Aorta (tissue), 5 donors: ENCODE measurements at places on chromosomes 4 and X. TPM values are rescaled to one million over a fixed set of nuclear protein-coding genes. Genes with fewer than 3 reads are reported as not detected.
A peak's percentile ranks its signal among the peaks of the same experiment; 100 is the strongest.

DNA sequence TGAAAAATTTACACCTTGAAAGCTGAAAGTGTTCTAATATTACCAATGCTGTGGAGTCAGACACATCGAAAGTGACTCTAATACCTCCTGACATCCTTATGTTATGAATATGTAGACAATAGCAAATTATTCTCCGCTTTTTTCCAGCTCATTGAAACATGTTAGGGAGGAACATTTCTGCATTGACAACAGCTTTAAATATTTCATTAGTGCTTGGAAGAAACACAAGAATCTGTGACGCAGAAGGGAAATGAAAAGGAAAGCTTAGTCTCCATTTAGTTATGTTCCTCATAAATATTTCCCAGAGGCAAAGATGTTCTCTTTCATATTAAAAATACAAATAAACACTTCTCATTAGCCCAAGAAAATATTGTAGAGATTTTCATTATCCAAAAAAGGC lies 55.8 kb upstream of the CD99 start:
- H3K27me3 ChIP-seq, result no peaks in the 10 kb centered on the region
- no peak overlapping the region for H3K27ac ChIP-seq
- H3K4me1 ChIP-seq, result no peaks in the 10 kb centered on the region
- no peak for DNase-seq
- H3K36me3 ChIP-seq, result peaks cover 2% of the 10 kb centered on the region
- no peak overlapping the region for H3K4me3 ChIP-seq

Gene ADH1A
- 2.7 TPM for total RNA-seq

DNA sequence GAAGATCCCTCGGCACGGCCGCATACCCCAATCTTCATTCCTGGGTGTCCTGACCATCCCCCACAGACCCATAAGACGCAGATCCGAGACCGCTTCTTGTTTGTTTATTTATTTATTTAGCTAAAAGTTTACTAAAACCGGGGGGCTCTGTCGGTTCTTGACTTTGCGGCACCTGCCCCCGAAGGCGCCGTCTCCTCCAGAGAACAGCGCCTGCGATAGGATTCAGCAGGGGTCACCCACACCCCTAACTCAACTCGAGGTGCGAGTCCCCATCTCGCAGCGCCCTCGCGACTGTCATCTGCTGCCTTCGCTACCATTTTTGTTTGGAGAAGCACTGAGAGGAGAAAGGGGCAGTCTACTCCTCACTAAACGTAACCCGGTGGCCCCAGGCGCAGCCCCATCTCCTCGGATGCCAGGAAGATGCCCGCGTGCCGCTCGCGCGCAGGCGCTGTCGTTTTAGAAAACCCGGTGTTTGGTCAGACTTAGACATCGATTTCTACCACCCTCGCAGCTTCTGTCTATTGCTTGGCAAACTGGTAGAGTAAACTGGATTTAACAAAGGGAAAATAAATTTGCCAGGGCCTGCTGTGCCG lies 18.9 kb upstream of the GPR101 start:
- peak overlapping the region; percentile 33 for H3K4me3 ChIP-seq
- no peaks in the 10 kb centered on the region for H3K27me3 ChIP-seq
- H3K27ac ChIP-seq, result no peak overlapping the region
- DNase-seq, result no peak

DNA sequence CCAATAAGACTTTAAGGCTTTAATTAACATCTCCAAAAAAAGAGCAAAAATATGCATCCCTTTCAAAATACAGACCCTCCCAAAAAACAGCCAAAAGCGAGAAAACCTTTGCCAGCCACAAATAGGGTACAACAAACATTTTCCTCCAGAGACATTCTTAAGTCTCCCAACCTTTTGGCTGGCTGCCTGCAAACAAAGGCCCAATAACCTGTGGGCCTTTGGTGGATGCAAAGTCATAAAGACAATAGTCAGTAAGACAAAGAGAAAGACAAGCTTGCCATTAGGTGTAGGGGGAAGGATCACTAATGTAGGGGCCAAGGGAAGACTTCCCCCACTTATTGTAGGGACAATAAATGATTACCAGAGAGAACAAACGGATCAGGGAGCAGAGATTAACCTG lies 215.5 kb upstream of the ZFP42 start:
- H3K36me3 ChIP-seq, result no peaks in the 10 kb centered on the region
- no peak for DNase-seq
- no peaks in the 10 kb centered on the region for H3K27me3 ChIP-seq
- no peak overlapping the region for H3K4me3 ChIP-seq
- no peak overlapping the region for H3K27ac ChIP-seq

- H3K36me3 ChIP-seq, result no peaks in the 10 kb centered on the region
- no peak for DNase-seq
- no peaks in the 10 kb centered on the region for H3K4me1 ChIP-seq
- no peak overlapping the region for H3K27ac ChIP-seq
- H3K27me3 ChIP-seq, result no peaks in the 10 kb centered on the region
These were observed 528.7 kb downstream of the TMA16 start for GRCh38 chr4:164023214-164023613.

GRCh38 chrX:153922932-153923857 lies 2.9 kb downstream of the ARHGAP4 start:
- no peaks in the 10 kb centered on the region for H3K4me1 ChIP-seq
- peak; percentile 93 for DNase-seq
- H3K36me3 ChIP-seq, result no peaks in the 10 kb centered on the region
- no peaks in the 10 kb centered on the region for H3K27me3 ChIP-seq

GRCh38 chr4:87209696-87210095 lies 10.7 kb downstream of the KLHL8 start:
- no peaks in the 10 kb centered on the region for H3K4me1 ChIP-seq
- H3K36me3 ChIP-seq, result no peaks in the 10 kb centered on the region
- no peaks in the 10 kb centered on the region for H3K27me3 ChIP-seq
- DNase-seq, result peak; percentile 80

- no peaks in the 10 kb centered on the region for H3K36me3 ChIP-seq
- no peak overlapping the region for H3K27ac ChIP-seq
- DNase-seq, result no peak
- H3K4me1 ChIP-seq, result no peaks in the 10 kb centered on the region
- no peak overlapping the region for H3K4me3 ChIP-seq
- no peaks in the 10 kb centered on the region for H3K27me3 ChIP-seq
These were observed 50.4 kb downstream of the C4orf50 start for GRCh38 chr4:5967783-5968182.

GRCh38 chr4:99144070-99144469 lies at the start of gene ADH4:
Gene ADH4, minus strand, starts transcription at chr4:99144297. Its CDS starts 75 bp downstream, at chr4:99144222.
- H3K27ac ChIP-seq, result no peak within 1 kb of the TSS
- no peaks in the 10 kb centered on the region for H3K4me1 ChIP-seq
- no peaks in the 10 kb centered on the region for H3K27me3 ChIP-seq
- H3K36me3 ChIP-seq, result no peaks in the 10 kb centered on the region

DNA sequence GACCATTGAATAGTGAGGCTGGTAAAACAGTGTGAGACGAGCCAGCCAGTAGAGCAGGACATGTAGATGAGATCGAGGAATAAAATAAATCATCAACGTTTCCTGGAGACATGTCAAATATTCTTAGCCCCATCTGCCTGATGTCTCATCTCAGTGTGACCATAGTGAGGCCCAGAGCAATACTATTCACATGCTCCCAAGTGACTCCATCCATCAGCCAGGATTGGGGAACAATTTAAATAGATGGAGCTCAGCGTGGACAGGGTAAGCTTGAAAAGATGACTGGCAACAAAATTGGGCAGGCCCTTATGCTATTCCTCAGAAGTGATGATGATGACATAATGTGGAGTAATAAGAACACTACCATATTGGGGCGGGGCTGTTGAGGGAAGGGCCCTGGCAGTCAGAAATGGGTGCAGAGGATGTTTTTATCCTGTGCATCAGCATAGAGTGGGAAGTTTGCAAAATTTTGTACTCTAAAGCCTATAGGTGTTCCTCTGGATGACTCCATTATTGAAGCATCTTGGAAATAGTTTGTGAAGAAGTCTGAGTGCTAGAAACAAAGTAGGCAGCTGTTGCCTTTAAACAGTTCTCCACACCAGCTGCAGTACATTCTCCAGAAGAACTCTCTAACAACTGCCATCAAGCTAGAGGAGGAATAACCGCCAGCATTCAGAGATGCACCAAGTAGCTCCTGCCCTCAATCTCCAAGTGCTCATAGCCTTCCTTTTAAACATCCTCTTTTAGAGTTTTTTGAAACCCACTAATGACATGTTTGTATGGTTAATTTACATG lies 333.0 kb downstream of the DCHS2 start:
- no peak overlapping the region for H3K4me3 ChIP-seq
- DNase-seq, result no peak
- no peak overlapping the region for H3K27ac ChIP-seq
- no peaks in the 10 kb centered on the region for H3K36me3 ChIP-seq
- H3K27me3 ChIP-seq, result no peaks in the 10 kb centered on the region
- H3K4me1 ChIP-seq, result no peaks in the 10 kb centered on the region

Gene FGF13
- 13.8 TPM for total RNA-seq

DNA sequence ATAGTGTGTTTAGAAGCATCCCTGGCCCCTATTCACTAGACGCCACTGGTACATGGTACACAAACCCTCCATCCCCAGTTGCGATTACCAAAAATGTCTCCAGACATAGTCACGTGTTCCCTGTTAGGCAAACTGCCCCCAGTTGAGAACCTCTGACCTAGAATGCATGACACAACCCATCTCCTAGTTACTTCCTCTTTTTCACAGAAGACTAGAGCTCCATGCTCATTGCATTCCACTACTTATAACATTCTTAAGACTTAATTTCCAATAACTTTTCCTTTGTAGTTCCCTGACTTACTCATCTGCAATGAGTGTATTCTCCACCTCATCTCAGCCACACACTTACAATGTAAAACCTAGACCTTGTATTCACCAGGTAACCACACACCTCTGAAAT lies 68.6 kb downstream of the PRSS12 start:
- no peaks in the 10 kb centered on the region for H3K4me1 ChIP-seq
- no peak for DNase-seq
- H3K4me3 ChIP-seq, result no peak overlapping the region

Gene NKX6-1
- 0.18 TPM for total RNA-seq

Gene NLGN4X
- 1.6 TPM for total RNA-seq

GRCh38 chrX:48890934-48891401 lies 6.6 kb downstream of the TIMM17B start:
- H3K36me3 ChIP-seq, result no peaks in the 10 kb centered on the region
- H3K27me3 ChIP-seq, result no peaks in the 10 kb centered on the region
- no peaks in the 10 kb centered on the region for H3K4me1 ChIP-seq
- H3K27ac ChIP-seq, result no peak overlapping the region
- no peak overlapping the region for H3K4me3 ChIP-seq
- no peak for DNase-seq

GRCh38 chrX:103250977-103251376 lies 4.0 kb downstream of the TCEAL8 start:
- H3K27ac ChIP-seq, result no peak overlapping the region
- no peak overlapping the region for H3K4me3 ChIP-seq
- H3K27me3 ChIP-seq, result no peaks in the 10 kb centered on the region

DNA sequence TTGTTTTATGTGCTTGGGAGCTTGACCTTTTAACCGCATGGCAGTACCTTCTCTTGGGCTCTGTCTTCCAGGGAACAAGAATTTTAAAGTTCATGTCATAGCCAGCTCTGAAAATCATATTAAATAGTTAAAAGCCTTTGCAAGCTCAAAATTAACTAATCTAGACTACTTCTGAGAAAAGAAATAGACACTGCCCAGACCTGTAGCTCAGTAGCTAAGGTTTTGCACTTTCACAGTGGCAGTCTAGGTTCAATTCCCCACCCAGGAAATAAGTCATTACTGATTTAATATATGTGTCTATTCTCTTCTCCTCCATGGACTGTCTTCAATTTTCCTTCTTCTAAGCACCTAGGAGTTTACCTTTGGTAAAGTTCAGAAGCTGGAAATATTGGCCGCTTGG lies 27.4 kb downstream of the HSD17B11 start:
- no peaks in the 10 kb centered on the region for H3K27me3 ChIP-seq
- DNase-seq, result no peak
- H3K4me1 ChIP-seq, result no peaks in the 10 kb centered on the region
- no peak overlapping the region for H3K27ac ChIP-seq
- H3K36me3 ChIP-seq, result peaks cover 2% of the 10 kb centered on the region

Gene UNC5C
- total RNA-seq, result 10.6 TPM

Gene C1QTNF7
- total RNA-seq, result 12.5 TPM

Gene PNMA6E
- total RNA-seq, result not detected

Gene ZDHHC9
- total RNA-seq, result 21.3 TPM

GRCh38 chrX:73850124-73851013 lies 287.4 kb downstream of the CHIC1 start:
- DNase-seq, result no peak
- no peak overlapping the region for H3K27ac ChIP-seq
- no peaks in the 10 kb centered on the region for H3K36me3 ChIP-seq
- no peak overlapping the region for H3K4me3 ChIP-seq

DNA sequence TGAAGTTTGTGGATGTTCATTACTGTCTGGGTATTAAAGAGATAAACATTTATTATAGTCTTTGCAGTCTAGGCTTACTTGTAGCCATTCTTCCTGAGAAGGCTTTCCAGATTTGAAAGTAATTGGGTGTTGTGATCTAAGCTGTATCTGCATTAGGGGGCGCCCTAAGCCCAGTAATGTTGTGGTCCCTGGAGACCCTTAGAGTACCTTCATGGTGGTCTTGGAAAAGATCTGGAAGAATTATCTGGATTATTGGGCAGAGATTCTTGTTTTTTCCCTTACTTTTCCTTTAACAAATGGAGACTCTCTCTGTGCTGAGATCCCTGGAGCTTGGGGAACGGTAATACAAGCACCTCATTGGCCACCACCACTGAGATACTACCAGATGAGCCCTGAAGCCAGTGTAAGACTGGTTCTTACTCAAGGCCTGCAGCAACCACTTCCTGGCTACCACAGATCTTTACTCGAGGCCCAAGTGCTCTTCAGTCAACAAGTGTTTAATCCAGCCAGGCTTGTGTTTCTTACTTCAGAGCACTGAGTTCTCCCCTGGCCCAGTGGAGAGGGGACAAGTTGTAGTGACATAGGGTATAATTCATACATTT lies 63.1 kb downstream of the RTL3 start:
- no peak overlapping the region for H3K27ac ChIP-seq
- DNase-seq, result no peak
- H3K36me3 ChIP-seq, result no peaks in the 10 kb centered on the region
- no peaks in the 10 kb centered on the region for H3K27me3 ChIP-seq

DNA sequence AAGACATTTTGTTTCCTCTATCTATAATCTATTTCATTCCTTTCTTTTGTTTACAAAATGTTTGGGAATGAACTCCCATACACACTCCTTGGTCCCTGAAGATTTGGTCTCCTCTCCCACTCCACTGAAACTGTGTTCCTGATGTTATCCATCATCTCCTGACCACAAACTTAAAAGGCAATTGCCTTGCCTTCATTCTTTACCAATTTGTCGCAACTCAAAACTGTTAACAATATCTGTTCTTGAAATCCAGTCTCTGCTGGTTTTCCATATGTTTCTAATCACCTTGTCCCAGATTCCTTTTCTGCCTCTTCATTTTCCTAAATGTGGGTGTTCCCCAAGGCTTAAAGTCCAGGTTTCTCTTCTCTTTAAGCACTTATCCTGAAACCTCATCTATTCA lies 262.2 kb upstream of the TTC29 start:
- H3K4me3 ChIP-seq, result no peak overlapping the region
- no peak for DNase-seq

GRCh38 chr4:109191216-109191615 lies 111.2 kb downstream of the COL25A1 start:
- DNase-seq, result no peak
- H3K4me1 ChIP-seq, result no peaks in the 10 kb centered on the region
- no peaks in the 10 kb centered on the region for H3K36me3 ChIP-seq

GRCh38 chr4:181582595-181582994 lies 660.6 kb upstream of the TENM3 start:
- no peaks in the 10 kb centered on the region for H3K4me1 ChIP-seq
- no peaks in the 10 kb centered on the region for H3K27me3 ChIP-seq
- no peak overlapping the region for H3K4me3 ChIP-seq

Gene MAGEB1
- not detected for total RNA-seq
